Tibial nerve (tissue), 4 donors: ENCODE measurements at places on chromosomes 2 and 18. TPM values are rescaled to one million over a fixed set of nuclear protein-coding genes. Genes with fewer than 3 reads are reported as not detected.

The NETO1 gene
- total RNA-seq, result 14.7 TPM

The SLC19A3 gene
- 52.1 TPM for total RNA-seq

The MOGAT1 gene
- not detected for total RNA-seq

The TTN gene
- 4.7 TPM for total RNA-seq

The CDKL4 gene
- 0.42 TPM for total RNA-seq

The ARHGEF4 gene
- total RNA-seq, result 22.2 TPM

The POU3F3 gene
- total RNA-seq, result not detected

The STPG4 gene
- total RNA-seq, result not detected

The GATA6 gene
- total RNA-seq, result 6.0 TPM

The SLC16A14 gene
- total RNA-seq, result 9.8 TPM

The ATAD2B gene
- 49.8 TPM for total RNA-seq

The STARD6 gene
- total RNA-seq, result not detected

The TRIB2 gene
- total RNA-seq, result 303 TPM

The NTSR2 gene
- total RNA-seq, result 2.1 TPM

The DNPEP gene
- total RNA-seq, result 88.1 TPM

The CXCR1 gene
- not detected for total RNA-seq

The CFAP65 gene
- total RNA-seq, result not detected

The RBKS gene
- total RNA-seq, result 1.2 TPM

The ALLC gene
- total RNA-seq, result 16.6 TPM

The SOX11 gene
- not detected for total RNA-seq

The REEP1 gene
- 1.3 TPM for total RNA-seq

The NYAP2 gene
- total RNA-seq, result not detected
